ENCODE measurements at places on chromosomes 12 and 14.

DNA sequence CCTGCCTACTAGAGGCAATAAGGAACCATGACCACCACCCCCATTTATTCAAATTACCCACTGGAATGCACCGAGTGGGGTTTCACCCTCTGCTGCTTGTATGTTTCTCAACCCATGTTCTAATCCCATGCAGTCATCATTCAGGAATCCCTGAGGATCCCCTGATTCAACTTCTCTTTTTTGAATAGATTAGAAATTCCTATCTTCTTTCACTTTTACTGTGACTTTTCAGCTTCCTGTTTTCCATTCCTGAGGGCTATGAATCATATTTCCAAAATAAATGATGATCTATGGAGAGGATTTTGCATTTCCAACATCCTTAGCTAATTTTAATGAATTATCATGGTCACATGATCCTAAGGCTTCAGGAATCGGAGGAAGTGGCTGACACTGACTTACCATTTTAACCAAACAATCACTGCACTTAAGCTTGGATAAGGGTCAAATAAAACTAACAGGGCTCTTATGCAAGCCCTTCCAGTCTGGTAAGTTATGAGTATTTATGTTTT lies 19.4 kb upstream of the P2RX4 start:
- no peaks in the 10 kb centered on the region for H3K4me1 ChIP-seq
- no peaks in the 10 kb centered on the region for H3K36me3 ChIP-seq
- no peak overlapping the region for H3K27ac ChIP-seq
- DNase-seq: peak; percentile 93

DNA sequence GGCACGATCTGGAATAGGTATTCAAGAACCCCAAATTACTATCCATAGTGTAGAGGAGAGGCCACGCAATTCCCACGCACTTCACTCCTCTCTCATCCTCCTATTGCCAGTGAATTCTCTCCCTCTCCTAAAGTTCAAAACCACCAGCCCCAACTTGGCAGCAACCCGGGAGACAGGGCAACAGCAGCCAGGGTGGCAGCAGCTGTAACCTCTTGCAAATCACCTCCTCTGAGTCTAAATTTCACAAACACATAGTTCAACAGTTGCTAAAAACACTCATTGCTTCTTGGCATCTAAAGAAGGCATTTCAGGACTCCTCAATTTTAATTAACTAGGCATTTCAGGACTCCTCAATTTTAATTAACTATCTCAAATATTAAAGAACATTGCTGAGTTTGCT lies 37.7 kb upstream of the MANSC4 start:
- no peaks in the 10 kb centered on the region for H3K4me1 ChIP-seq
- no peak for DNase-seq
- H3K27ac ChIP-seq: no peak overlapping the region
- H3K36me3 ChIP-seq: no peaks in the 10 kb centered on the region
- no peak overlapping the region for H3K4me3 ChIP-seq

DNA sequence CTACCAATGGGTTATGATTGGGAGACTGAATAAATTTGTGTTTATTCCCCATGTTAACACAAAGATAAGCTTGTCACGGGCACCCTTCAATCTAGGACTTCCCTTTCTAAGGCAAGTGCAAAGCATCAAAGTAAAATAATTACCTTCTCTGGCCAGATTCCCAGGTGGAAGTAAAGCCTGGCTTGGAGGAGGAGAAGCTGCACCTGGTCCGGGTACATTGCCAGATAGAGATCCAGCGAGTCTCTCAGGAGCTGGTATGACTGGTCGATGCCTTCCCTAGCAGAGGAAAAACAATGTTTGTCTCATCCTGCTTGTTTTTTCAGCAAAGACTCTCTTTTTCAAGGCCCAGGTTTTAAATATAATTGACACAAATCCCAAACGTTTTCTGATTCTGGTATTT lies 24.9 kb downstream of the FBXO21 start:
- DNase-seq: no peak
- no peaks in the 10 kb centered on the region for H3K27me3 ChIP-seq
- no peak overlapping the region for H3K4me3 ChIP-seq
- H3K27ac ChIP-seq: no peak overlapping the region
- H3K4me1 ChIP-seq: no peaks in the 10 kb centered on the region

GRCh38 chr12:99979471-99979870 lies 5.3 kb downstream of the ANKS1B start:
- H3K4me1 ChIP-seq: no peaks in the 10 kb centered on the region
- no peak for DNase-seq
- no peaks in the 10 kb centered on the region for H3K36me3 ChIP-seq
- no peak overlapping the region for H3K27ac ChIP-seq
- H3K4me3 ChIP-seq: no peak overlapping the region

- no peaks in the 10 kb centered on the region for H3K27me3 ChIP-seq
- H3K4me3 ChIP-seq: no peak overlapping the region
- H3K36me3 ChIP-seq: peaks cover 2% of the 10 kb centered on the region
- H3K4me1 ChIP-seq: no peaks in the 10 kb centered on the region
- no peak overlapping the region for H3K27ac ChIP-seq
- no peak for DNase-seq
These were observed 56.6 kb downstream of the RNFT2 start for GRCh38 chr12:116794725-116795124.

GRCh38 chr12:46555406-46555852 lies 182.9 kb upstream of the SLC38A2 start:
- no peaks in the 10 kb centered on the region for H3K27me3 ChIP-seq
- no peak for DNase-seq
- no peaks in the 10 kb centered on the region for H3K4me1 ChIP-seq

DNA sequence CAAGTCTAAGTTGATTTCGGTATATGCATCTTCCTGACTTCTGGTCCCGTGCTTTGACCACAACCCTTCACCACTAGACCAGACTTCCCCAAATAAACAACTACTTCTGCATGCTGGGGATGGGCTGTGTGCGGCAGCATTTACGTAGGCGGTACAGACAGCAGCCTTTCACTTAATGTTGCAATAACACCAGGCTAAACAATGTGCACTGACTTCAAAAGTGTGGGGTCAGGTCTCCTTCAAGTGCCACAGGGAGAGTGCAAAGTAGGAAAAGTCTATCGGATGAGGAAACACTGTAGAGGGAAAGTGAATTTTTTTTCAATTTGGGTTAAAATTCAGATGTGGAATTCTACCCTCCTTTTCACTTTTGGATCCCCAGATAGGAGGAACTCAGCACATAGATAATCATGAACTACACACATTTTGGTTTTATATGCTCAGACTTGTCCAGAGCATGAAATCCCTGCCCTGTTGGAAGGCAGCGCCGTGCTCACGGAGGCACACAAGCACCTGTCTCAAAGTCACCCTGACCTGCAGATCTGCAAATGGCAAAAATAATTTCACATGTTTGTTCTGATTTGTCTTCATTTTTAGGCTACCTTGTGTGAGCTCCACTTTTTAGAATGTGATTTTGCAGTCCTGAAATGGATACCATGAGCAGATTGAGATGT lies 3.6 kb upstream of the FOS start:
- no peaks in the 10 kb centered on the region for H3K27me3 ChIP-seq
- peaks cover 5% of the 10 kb centered on the region for H3K4me1 ChIP-seq
- no peaks in the 10 kb centered on the region for H3K36me3 ChIP-seq
- no peak overlapping the region for H3K4me3 ChIP-seq
- no peak for DNase-seq
- no peak overlapping the region for H3K27ac ChIP-seq

- H3K27me3 ChIP-seq: no peaks in the 10 kb centered on the region
- peak; percentile 42 for DNase-seq
- H3K4me3 ChIP-seq: no peak overlapping the region
- H3K36me3 ChIP-seq: peaks cover 3% of the 10 kb centered on the region
These were observed 12.5 kb downstream of the AHSA1 start for GRCh38 chr14:77470224-77470870.

DNA sequence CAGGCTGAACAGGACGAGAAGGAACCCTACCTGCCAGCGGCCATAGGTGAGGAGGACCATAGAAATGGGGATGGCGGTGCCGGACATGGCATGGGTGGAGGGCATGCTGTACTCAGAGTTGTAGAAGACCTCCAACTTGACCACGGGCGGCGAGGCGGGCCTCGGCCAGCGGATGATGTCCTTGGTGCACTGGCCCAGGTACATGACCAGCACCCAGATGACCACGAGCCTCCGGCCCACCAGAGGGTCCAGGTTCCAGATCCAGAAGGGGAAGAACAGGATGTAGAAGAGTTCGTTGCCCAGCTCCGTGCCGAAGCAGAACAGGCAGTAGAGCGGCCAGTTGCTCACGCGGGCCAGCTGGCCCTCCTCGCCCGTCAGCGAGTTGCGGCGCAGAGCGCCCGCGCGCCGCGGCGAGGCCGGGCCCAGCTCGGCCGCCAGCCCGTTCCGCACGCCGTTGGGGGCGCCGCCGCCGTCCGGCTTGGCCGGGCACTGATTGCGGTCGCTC lies 582 bp downstream of the SGPP1 start:
- H3K27me3 ChIP-seq: no peaks in the 10 kb centered on the region
- peak; percentile 53 for DNase-seq
- H3K27ac ChIP-seq: peak overlapping the region; percentile 35
- no peaks in the 10 kb centered on the region for H3K4me1 ChIP-seq
- no peaks in the 10 kb centered on the region for H3K36me3 ChIP-seq
- peak overlapping the region; percentile 73 for H3K4me3 ChIP-seq

DNA sequence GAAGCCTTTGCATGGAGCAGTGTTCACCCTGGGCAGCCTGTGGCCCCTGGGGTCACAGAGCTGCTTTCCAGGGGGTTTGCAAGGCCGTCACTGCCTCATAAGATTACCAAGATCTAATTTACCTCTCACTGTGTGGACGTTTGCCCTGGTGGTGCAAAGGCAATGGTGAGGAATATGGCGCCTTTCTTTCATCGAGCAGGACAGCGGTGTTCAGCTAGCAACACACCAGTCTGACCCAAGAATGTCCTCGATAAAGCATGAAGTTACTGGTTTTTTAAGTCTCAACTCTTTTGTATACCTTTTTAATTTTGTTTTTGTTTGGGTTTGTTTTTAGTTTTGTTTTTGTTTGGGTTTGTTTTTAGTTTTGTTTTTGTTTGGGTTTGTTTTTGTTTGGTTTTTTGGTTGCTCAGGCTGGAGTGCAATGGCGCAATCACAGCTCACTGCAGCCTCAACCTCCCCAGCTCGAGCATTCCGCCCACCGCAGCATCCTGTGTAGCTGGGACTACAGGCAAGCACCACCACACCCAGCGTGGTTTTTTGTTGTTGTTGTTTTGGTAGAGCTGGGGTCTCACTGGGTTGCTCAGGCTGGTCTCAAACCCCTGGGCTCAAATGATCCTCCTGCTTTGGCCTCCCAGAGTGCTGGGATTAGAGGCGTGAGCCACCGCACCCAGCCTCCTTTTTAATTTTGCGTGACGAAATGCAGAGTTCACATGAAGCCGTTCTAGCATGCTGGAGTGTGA lies 57.9 kb downstream of the PPP2R5C start:
- no peaks in the 10 kb centered on the region for H3K4me1 ChIP-seq
- no peak for DNase-seq
- no peaks in the 10 kb centered on the region for H3K27me3 ChIP-seq
- H3K4me3 ChIP-seq: no peak overlapping the region
- no peak overlapping the region for H3K27ac ChIP-seq

DNA sequence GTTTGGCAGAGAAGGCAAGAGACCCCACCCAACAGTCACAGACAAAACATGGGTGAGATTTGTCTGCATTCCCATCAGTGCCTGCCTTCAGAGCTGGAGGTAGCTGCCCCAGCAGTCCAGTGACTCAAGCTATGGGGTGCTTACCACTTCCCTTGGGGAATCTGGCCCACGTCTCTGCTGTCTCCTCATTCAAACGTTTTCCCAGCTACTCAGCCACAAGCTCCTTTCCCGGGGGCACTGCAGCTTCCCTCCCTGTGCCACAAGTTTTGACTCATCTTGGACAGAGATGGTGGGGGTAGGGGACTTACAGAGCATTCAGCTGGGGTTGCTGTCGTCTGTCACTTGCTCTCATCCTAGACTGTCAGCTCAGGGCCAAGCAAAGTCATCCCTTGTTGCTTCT lies 66.6 kb downstream of the FBXL14 start:
- H3K27me3 ChIP-seq: peaks cover 25% of the 10 kb centered on the region
- H3K4me3 ChIP-seq: no peak overlapping the region
- DNase-seq: no peak
- H3K36me3 ChIP-seq: no peaks in the 10 kb centered on the region

GRCh38 chr12:80690513-80690912 lies 16.9 kb upstream of the MYF6 start:
- H3K27ac ChIP-seq: no peak overlapping the region
- H3K27me3 ChIP-seq: no peaks in the 10 kb centered on the region
- H3K4me1 ChIP-seq: no peaks in the 10 kb centered on the region
- DNase-seq: no peak
- H3K36me3 ChIP-seq: no peaks in the 10 kb centered on the region

DNA sequence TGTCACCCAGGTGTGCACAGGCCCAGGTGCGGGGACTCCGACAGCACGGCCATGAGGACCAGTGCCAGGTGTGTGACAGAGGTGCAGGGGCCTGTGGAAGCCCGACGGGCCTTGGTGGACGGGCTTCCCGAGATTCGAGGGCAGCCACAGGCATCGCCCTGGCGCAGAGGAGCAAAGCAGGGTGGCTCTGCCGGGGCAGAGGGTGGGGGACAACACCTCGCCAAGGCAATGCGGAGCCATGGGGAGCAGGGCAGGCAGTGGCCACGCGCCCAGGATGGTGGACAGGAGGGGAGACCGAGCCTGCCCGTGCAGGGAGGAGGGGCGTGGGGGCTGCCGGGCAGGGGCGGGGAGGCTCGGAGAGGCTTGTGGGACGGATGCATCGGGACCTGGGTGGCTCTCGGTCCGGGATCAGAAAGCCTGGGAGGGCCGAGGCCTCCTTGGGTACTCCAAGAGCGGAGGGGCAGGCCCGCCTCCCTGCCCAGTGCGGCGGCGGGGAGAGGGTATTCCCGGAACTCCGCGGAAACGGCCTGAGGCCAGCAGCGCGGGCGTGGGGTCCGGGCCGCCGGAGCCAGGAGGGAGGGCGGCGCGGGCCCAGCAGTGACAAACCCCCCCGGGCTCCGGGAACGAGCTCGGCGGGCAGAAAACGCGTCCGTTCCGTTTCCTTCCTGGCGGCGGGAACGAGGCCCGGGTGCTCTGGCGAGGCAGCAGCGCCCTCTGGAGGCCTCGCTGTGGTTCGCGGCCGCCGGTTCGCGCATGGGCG lies 1.6 kb downstream of the TMEM121 start:
- H3K27ac ChIP-seq: no peak overlapping the region
- H3K36me3 ChIP-seq: no peaks in the 10 kb centered on the region
- no peak overlapping the region for H3K4me3 ChIP-seq
- DNase-seq: peak; percentile 49
- H3K4me1 ChIP-seq: no peaks in the 10 kb centered on the region

- no peaks in the 10 kb centered on the region for H3K27me3 ChIP-seq
- no peak overlapping the region for H3K4me3 ChIP-seq
- no peaks in the 10 kb centered on the region for H3K36me3 ChIP-seq
- H3K27ac ChIP-seq: no peak overlapping the region
These were observed 56.7 kb downstream of the PPM1H start for GRCh38 chr12:62878211-62878610.

- no peaks in the 10 kb centered on the region for H3K27me3 ChIP-seq
- no peak overlapping the region for H3K27ac ChIP-seq
- H3K36me3 ChIP-seq: peaks cover 21% of the 10 kb centered on the region
- no peak for DNase-seq
- H3K4me3 ChIP-seq: no peak overlapping the region
These were observed 6.3 kb downstream of the IPO4 start for GRCh38 chr14:24182110-24182882.

- peaks cover 7% of the 10 kb centered on the region for H3K4me1 ChIP-seq
- no peak overlapping the region for H3K4me3 ChIP-seq
- DNase-seq: peak; percentile 60
- no peaks in the 10 kb centered on the region for H3K36me3 ChIP-seq
These were observed 32.3 kb downstream of the NINJ2 start for GRCh38 chr12:630656-631632.

All from mesendoderm (in vitro differentiated cells).